ENCODE measurements at places on chromosomes 6 and 20.

DNA sequence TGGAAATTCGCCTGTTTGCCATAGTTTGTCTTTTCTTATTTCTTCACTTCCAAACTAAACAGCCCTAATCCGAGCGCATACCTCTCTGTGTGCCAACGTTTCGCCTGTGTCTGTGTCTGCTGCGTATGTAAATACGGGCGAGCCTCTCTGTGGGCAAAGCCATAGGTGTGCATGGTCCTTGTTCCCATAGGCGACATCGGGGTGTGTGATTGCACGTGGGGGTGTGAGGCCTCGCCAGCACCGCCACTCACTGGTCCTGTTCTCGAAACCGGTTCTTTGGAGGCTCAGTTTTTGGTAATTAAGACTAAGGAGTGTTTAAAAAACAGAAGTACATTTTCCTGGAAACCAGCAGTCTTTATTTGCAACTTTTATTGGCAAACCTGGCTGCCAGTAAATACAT lies 6.0 kb upstream of the FOXC1 start:
- DNase-seq: no peak

DNA sequence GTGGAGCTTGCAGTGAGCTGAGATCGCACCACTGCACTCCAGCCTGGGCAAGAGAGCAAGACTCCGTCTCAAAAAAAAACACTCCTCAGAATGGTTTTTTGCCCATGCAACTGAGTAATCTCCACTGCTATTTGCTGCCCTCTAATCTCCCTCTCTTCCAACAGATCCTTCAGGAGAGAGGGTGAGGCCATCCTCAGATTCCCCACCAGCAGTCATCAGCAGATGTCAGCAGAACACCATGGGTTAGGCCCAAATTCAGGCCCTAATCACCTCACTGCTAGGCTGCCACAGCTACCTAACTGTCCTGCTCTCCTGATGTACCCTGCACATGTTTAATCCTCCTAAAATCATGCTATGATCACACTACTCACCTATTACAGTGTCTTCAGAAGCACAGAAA lies 63.2 kb upstream of the BEND6 start:
- DNase-seq: no peak

DNA sequence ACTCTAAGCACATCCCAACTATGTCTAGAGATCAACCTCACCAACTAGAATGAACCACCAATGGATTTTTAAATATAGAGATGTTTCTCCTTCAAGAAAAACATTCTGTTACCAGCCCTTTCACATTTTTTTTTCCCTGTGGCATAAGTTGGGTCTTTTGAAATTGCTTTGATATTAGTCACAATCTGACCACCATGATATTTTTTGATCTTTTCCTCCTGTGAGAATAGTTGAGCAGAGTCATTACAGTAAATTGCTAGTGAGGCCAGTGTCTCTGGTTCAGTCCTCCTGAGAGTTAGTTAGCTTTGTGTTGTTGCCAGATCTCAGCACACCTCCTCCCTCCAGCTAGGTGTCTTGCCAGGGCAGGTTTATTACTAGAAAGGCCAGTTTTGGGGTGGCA lies 79.7 kb upstream of the MYLIP start:
- no peak for DNase-seq

DNA sequence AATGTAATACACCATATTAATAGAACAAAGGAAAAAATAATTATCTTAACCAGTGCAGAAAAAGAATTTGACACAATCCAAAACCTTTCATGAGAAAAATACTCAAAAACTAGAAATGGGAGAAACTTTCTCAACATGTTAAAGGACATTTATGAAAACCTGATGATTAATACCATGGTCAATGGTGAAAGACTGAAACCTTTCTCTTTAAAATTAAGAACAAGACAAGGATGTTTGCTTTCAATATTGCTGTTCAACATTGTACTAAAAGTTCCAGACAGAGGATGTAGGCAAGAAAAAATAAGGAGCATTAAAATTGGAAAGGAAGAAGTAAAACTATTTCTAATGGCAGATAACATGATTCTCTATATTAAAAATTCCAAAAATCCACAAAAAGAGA lies 981.3 kb upstream of the FLRT3 start:
- DNase-seq: no peak

DNA sequence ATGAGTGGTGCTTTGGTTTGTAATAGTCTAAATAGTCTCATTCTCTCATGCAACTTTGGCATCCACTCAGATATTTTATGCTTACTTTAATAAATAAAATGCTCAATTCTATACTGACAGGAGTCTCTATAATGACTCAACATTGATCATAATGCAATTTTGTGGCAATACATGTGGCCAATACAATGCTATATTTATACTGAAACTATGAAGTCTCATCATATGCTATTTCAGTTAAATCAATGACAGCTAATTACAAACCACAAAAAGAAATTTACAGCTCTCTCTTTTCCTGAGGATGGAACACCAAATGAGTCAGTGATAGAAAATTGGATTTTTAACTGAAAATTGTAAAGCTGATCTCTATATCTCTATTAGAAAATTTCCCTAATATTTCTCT lies 77.1 kb downstream of the WASF1 start:
- DNase-seq: no peak

- peak; percentile 19 for DNase-seq
Measured at GRCh38 chr6:107132330-107132954, 17.1 kb upstream of the BEND3 start.

GRCh38 chr6:43736211-43736786 lies 33.7 kb upstream of the VEGFA start:
- DNase-seq: no peak

GRCh38 chr20:44129911-44130718 lies 56.9 kb downstream of the JPH2 start:
- no peak for DNase-seq

- DNase-seq: no peak
Measured at GRCh38 chr6:119241111-119241465, 108.5 kb downstream of the MAN1A1 start.

GRCh38 chr6:112911959-112912358 lies 564.8 kb downstream of the RFPL4B start:
- no peak for DNase-seq

- no peak for DNase-seq
Measured at GRCh38 chr6:136788069-136788902, 4.0 kb downstream of the MAP3K5 start.

- no peak for DNase-seq
Measured at GRCh38 chr6:71967436-71967835, 81.1 kb downstream of the RIMS1 start.

DNA sequence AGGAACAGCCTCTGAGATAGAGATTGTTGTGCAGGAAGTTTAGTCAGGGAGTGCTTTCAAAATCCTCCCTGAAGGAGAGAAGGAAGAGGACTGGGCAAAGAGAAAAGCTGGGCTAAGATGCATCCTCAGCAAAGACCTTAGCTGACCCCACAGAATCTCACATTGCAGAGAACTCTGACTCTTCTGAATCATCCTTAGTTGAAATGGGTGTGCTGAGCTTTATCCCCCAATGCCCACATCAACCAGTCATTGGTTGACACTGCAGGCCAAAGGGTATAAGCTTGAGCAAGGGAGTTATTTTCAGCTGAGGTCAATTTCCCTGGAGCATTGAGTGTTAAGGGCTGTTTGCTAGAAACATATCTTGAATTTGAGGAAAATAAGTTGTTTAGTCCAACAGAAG lies 732.2 kb downstream of the CBLN4 start:
- DNase-seq: no peak

- peak; percentile 91 for DNase-seq
Measured at GRCh38 chr6:128882991-128883611, at the start of gene LAMA2. Gene LAMA2, plus strand, starts transcription at chr6:128883138. Its CDS starts 108 bp downstream, at chr6:128883246.

DNA sequence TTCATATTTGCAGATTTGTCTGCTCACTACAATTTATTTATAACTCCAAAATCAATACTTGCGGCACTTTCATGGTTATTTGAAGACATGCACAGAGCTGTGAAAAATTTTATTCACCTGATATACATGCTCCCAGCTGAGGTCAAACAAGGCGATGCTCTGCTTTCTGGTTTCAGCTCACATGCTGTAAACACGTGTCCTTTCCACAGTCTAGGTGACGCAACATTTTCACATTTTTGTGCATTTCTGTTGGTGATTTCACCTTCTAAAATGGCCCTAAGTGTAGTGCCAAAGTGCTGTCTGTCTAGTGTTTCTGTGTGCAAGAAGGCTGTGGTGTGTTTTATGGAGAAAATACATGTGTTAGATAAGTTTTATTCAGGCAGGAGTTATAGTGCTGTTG lies 650.5 kb downstream of the RNF144B start:
- no peak for DNase-seq

DNA sequence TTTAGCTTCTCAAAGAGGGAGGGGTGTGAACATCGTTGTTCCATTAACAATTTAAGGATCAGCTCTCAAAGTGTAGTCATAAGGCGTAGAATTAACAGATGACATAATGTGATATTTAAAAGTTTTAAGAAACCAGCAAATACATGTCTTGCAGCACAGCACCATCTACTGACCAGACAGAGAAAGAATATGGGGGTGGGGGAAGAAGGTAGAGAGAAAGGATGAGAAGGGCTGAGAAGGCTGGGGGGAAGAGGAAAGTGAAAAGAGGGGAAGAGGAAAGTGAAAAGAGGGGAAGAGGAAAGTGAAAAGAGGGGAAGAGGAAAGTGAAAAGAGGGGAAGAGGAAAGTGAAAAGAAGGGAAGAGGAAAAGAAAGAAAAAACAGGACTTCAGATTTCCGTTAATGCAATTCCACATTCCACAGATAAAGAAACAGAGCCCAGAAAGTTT lies 80.9 kb downstream of the HAO1 start:
- no peak for DNase-seq

- no peak for DNase-seq
Measured at GRCh38 chr6:20709451-20709850, 175.2 kb downstream of the CDKAL1 start.

GRCh38 chr6:132715204-132715603 lies 1.3 kb upstream of the VNN1 start:
- DNase-seq: peak; percentile 57

DNA sequence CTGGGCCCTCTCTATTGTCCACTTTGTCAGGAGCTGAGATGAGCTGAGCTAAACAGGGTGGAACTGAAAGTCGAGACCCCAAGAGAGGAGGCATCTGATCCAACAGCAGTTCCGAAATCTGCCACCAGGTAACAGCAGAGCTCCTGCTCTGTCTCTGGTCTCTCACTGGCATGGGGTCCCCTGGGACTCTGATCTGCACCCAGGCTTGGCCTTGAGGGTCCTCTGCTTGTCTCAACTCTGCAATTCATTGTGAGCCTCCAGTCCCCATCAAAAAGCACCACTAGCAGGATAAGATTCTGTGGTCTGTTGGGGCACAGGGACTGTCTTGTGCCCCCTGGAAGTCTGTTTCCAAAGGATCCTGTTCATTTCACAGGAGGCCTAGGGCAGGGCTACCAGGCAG lies 62.5 kb upstream of the TOP1 start:
- no peak for DNase-seq

DNA sequence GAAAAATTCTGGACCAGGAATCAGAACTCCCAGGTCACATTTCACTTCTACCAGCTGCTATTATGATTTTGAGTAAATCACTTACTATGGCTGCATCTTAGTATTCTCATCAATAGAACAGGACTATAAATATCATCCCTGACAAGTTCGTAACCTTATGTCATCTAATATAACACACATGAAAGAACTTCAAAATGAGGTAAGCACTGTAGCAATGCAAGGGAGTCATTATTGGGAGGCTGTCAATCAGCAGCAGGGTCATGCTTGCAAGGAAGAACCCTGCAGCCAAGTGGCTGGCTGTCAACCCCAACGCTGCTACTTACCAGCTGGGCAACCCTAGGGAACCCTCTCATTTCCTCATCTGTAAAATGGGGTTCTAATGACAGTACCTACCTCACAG lies 123.3 kb upstream of the B3GAT2 start:
- no peak for DNase-seq

DNA sequence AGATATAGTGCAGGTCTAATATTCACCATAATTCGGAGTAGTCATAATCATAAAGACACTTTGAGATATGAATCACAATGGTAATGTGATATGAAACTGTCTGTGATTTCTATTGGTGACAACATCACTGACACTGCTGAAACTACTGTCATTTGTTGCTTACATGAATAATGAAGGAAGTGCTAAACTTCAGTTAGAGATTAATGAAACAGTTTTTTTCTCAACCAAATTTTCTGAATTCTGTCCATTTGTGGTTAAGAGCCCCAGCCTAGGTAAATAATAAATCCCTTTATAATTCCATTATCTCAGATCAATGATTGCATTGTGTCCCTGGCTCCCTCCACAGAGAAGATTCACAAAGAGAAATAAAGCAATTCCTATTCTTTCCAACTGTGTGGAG lies 122.6 kb downstream of the HIVEP2 start:
- DNase-seq: no peak

GRCh38 chr6:29510202-29510601 lies 22.4 kb upstream of the MAS1L start:
- no peak for DNase-seq

DNA sequence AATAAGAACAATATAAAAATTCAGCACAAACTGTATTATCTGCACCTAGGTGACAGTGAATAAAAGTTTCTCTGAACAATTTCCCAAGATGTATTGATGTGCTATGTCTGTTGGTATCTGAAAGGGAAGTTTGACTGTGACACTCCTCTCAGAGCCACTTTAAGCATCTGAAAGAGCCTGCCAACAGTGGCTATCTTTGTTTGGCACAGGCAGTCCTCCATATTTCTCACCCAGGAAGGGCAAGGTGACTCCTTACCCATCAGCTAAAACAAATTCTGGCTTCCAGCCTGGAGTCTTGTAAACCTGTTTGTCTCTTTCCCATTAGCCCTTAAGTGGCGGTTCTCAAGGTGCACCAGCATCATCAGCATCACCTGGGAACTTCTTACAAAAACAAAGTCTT lies 122.4 kb upstream of the VGLL2 start:
- DNase-seq: no peak

DNA sequence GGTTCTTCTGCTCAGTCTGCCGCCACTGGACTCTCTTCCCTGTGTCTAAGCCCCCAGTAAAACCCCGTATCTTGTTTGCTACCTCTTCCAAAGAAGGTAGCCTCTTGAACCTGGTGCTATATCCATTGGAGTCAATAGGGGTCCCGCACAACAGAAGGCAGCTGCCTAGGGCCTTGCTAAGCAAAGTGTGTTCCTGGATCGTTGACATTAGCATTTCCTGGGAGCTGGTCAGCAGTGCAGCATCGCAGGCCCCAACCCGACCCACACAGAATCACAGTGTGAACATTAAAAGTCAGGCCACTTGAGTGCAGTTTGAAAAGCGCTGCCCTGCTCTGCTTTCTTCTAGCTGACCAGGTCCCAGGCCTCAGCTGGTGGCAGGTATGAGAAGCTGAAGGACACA lies 2.9 kb downstream of the ADA start:
- no peak for DNase-seq

- no peak for DNase-seq
Measured at GRCh38 chr6:159682810-159683209, 10.2 kb downstream of the SOD2 start.

DNA sequence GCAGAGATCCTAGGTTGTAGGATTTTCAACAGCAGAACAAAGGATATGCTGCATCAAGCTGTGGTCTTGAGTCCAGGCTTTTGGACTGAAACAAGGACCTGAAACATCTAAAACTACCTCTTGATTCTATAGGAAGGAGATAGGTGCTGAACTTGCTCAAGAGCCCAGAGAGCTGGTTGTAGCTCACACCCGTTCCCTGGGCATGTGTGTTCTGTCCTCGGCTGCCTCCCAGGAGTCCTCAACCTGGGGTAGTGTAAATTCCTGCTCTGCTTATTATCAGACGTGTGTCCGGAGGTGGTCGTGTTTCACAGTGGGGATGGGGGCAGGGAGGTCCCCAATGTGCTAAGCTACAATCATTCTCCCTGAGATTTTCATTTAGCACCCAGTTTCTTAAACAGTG lies 4.8 kb downstream of the NOP56 start:
- DNase-seq: no peak

GRCh38 chr6:66556936-66557335 lies 849.9 kb upstream of the EYS start:
- DNase-seq: no peak

Measured in head of caudate nucleus (tissue), 42 donors.